Panc1 (cell line): ENCODE measurements at places on chromosomes 16 and 17.

- DNase-seq, result no peak
These were observed 34.0 kb downstream of the WIPI1 start for GRCh38 chr17:68423251-68423650.

DNA sequence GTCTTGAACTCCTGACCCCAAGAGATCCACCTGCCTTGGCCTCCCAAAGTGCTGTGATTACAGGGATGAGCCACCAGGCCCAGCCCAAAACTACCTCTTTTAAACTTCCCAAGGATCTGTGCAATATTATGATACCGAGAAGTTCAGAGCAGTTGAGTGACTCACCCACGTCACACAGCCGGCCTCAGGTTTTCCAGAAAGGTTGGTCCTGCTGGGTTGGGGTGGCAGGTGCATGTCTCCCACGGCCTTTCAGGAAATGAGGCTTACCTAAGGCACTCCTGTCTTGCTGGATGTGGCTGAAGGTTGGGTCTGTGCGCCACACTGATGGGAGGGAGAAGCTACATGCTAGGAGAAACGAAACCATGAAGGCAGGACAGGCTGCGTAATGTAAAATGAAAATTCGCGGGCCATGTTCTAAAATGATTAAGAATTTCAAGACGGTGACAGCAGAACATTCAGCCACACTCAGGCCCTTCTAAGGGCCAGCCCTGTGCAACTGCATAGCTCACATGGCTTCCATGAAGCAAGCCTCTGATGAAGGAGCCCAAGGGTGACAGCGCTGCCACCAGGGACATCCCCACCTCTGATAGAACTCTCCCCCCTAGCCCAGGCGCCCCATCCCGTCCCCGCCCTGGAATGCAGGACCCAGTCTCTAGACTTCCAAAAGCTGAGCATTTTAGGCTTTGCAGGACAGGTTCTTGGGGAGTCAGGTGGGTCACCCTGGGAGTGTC is 6.6 kb upstream of the GLIS2 start:
- DNase-seq, result no peak

- no peak for DNase-seq
These were observed 16.4 kb upstream of the CLEC18A start for GRCh38 chr16:69934751-69935150.

GRCh38 chr17:27797390-27798091 is 2.8 kb downstream of the NOS2 start:
- DNase-seq, result no peak

GRCh38 chr17:72600934-72601333 is 480.1 kb downstream of the SOX9 start:
- DNase-seq, result no peak

- DNase-seq, result no peak
These were observed 167.6 kb downstream of the MRTFB start for GRCh38 chr16:14238756-14239155.

- DNase-seq, result no peak
These were observed 11.6 kb downstream of the WDR59 start for GRCh38 chr16:74973304-74973703.

GRCh38 chr16:84136331-84137125 is 8.4 kb downstream of the HSDL1 start:
- DNase-seq, result no peak

- no peak for DNase-seq
These were observed 5.2 kb downstream of the FKBP10 start for GRCh38 chr17:41818024-41818423.

- no peak for DNase-seq
These were observed 96.7 kb upstream of the XYLT1 start for GRCh38 chr16:17567455-17567854.

GRCh38 chr16:55502801-55503366 is 6.0 kb upstream of the LPCAT2 start:
- DNase-seq, result no peak

- no peak for DNase-seq
These were observed 32.4 kb downstream of the CLTC start for GRCh38 chr17:59652119-59652518.

- DNase-seq, result no peak
These were observed 12.1 kb upstream of the TBX21 start for GRCh38 chr17:47720754-47721533.

- DNase-seq, result no peak
These were observed 190.9 kb downstream of the RAB11FIP4 start for GRCh38 chr17:31582151-31582907.

GRCh38 chr17:81552244-81553017 is at the start of gene FAAP100:
TSS of gene FAAP100 (minus strand) at chr17:81552353. CDS start at chr17:81552330, 23 bp downstream.
- no peak for DNase-seq

- DNase-seq, result no peak
These were observed 31.8 kb upstream of the APPBP2 start for GRCh38 chr17:60557805-60558204.

DNA sequence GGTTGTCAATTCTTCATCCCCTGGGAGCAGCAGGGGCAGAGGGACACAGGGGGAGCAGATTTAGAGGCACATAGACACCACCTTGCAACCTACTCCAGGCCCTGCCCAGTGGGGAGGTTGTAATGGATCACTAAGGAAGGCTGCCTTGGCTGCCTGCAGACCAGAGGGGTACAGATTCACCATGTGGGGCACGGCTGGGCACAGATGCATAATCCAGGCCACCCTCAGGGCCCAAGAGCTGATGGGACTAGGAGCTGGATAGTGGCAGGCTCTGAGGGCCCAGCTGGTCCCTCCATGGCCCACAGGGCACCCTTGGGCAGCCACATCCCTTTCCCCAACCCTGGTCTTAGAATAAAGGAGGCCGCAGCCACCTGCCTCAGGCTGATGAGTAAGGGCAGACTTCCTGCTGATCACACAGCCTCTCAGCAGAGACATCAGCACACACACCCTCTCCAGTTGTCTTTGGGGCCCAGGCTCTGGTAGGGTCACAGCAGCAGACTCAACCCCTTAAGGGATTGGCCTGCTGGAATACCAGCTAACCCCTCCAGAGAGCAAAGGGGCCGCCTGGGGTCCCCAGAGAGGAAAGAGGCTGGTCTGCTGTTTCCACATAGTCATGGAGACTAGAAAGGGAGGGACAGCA is 224.9 kb downstream of the GSG1L start:
- DNase-seq, result no peak

GRCh38 chr16:15403392-15403995 is 7.9 kb downstream of the MPV17L start:
- DNase-seq, result no peak

DNA sequence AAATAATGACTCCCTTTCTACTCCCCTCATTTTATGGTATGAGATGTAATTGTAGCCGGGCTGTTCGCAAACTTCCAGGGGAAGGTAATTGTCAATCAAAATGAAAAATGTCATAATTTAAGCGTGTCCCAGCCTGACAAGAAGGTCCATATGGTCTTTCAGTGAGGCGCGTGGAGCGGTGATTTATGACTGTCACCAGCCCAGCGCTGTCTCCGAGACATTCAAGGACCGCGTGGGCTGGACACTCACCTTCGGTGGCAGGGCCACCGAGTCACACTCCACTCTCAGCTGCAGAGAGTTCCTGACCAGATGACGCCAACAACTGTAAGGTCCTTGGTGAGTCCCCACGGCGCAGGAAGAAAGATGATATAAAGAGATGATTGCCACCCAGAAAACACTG is 157.7 kb upstream of the TNRC6C start:
- DNase-seq, result no peak

DNA sequence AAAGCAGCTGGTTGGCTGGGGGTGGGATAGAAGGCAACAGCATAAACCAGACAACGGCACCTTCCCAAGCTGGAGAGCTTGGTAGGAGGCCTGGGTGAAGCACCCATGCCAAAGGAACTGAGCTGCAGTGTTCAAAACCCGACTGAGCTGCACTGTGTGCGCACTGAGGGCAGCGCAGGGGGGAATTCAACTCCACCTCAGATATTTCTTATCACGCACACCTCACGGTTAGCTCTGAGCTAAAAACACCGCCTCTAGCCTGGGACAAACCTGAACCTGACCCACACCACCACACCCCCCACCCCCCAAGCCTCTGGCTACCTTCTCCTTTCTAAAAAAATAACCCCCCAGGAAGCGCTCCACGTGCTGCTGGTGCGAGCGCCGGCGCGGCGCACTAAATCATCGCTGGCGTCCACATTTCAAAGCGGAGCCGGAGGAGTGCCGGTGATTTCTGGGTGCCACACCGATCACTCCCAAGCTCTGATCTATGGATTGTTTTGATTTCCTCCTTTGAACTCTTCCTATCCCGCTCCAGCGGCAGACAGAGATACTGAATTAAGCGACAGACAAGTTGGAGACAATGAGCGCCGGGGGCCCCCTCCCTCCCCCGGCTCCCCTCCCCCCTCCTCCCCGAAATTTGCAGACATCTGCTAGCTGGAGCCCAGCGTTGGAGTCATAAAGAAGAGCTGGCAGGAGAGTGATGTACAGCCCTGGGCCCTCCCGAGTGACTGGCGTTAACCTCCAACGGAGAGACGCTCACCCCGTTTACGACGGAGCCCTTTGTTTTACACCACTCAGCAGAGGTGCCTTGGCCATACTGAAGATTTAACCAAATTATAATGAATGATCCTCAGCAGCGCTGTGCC is 85.0 kb downstream of the NOG start:
- no peak for DNase-seq

- DNase-seq, result no peak
These were observed 641.0 kb upstream of the EEF2KMT start for GRCh38 chr16:5738586-5738985.

- no peak for DNase-seq
These were observed 22.7 kb downstream of the RNF43 start for GRCh38 chr17:58394534-58395223.

- no peak for DNase-seq
These were observed 78.1 kb upstream of the ZFHX3 start for GRCh38 chr16:73125850-73126524.

DNA sequence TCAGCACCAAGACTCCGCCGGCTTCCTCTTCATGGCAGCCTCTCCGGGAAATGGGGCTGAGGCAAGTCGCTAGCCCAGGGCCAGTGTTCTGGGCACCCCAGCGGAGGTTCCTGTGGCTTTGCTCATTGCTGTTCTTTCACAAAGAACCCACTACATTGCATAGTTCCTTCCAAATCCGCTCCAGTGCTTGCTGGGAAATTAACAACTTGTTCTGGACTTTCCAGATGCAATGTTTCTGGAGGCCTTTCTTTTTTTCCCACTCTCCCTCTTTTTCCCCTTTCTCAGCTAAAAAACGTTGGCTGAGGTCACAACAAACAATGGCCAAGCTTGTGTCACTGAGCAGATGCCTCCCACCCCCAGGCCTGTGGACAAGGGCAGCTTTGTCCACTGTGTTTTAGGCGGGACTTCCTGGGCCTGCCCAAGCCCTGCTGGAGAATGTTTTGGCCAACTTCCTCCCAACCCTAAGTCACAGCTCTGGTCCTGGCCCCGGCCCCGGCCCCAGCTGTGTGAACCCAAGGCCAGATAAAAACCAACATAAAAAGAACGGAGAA is 131.5 kb upstream of the RCVRN start:
- no peak for DNase-seq

DNA sequence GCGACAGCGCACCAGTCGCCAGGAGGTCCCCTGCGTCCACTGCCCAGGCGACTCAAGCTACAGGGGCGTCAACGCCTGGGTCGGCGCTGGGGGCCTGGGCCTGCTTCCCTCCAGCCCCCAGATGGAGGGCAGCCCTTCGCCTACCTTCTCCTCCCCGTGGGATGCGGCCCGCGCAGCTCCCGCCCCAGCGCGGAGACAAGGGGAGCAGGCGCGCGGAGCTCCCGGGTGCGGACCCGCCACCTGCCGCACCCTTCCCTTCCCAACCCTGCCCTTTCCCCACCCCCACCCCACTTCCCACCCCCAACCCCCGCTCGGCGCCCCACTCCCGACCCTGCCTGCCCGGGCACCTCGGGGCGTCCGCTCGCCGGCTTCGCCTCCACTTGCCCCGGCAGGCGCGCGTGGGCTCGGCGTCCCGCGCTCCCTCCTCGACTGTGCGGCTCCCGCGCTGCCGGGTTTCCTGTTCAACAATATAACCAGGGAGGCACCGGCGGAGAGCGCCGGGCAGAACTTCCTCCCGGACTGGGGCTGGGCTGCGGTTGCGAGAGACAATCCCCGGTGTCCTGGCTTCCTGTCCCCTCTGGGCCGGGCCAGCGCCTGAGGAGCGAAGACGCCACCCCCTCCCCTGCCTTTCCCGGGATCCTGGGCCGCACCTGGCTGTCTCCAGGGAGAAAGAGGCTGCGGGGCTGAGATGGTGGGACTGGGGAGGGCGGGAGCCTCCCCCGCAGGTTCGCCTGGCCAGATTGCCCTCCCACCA is at the start of gene ARHGAP27:
TSS of gene ARHGAP27 (minus strand) at position 466 of the 754 bp plus-strand sequence. CDS start 2,591 bp downstream, outside the sequence.
- DNase-seq, result no peak

DNA sequence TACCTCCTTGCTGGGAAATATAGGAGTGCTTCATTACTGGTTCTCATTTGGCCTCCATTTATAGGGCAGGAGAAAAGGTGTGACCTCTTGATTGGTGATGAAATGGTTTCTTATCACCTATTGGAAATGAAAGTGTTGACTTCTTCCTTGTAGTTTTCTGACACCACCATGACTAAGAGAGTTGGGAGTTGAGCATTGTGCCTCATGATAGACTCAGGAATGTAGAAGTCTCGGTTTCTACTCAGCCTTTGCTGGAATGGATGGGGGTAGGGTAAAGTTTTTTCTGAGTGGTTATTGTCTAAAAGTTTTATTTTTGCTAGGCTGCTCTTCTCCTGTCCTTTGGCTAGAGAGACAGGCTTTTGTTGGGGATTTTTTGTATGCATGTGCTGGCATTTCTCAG is 117.4 kb downstream of the PHKB start:
- no peak for DNase-seq

- DNase-seq, result no peak
These were observed 22.8 kb downstream of the COX11 start for GRCh38 chr17:54945671-54946070.

DNA sequence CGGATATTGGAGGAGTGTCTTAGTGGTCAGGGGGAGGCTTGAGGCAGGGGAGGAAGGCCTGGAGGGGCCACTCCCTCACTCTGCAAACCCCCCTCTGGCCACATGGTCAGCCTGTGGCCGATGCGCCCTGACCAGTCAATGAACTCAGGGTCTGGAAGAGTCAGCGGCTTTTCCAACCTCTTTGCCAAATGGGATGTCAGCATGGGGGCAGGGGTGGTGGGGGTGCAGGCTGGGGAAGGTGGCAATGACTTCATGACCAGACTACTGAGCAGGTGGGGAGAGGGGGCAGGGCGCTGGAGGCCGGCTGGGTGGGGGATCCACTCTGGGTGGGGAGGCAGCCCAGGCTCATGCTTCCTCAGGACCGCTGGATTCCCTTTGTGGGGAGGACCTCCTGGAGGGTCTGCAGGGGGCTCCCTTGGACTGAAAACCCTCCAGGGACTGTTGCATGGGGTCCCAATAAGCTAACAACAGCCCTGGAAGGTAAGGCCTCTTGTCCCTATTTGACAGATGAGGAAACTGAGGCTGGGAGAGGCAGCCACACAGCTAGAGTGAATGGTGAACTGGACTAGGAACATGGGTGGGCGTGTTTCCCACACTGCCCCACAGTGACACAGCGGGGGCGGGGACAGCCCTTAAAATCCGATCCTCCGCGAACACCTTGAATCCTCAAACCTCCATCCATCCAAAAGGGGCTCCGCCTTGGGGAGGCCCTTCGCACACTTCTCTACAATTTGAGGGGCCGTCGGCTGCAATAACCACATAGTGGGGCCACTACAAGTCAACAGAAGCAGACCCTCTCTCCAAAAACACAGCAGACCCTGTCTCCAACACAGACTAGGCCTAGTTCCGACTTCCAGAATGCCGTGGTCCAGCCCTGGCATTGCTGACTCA is 81.0 kb upstream of the TOB1 start:
- DNase-seq, result no peak

- no peak for DNase-seq
These were observed 20.3 kb downstream of the ANKRD40 start for GRCh38 chr17:50687200-50688066.
